ENCODE measurements at places on chromosomes 3 and 15. TPM values are rescaled to one million over a fixed set of nuclear protein-coding genes. Genes with fewer than 3 reads are reported as not detected.

DNA sequence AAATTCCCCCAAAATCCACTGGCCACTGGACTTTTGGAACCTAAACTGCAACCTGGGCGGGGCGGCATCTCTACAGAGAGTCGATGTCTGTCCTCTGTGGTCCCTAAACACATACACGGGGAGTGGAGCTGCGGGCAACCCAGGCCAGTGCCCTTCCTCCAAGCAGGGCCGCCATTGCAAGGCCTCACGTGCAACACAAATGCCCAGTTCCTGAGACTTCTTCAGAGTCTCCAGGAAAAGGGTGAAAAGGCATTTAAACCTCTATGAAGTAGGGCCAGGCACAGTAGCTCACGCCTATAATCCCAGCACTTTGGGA lies 4.9 kb downstream of the MUC4 start:
- no peaks in the 10 kb centered on the region for H3K36me3 ChIP-seq
- H3K27me3 ChIP-seq: no peaks in the 10 kb centered on the region
- no peak for DNase-seq

- no peaks in the 10 kb centered on the region for H3K4me1 ChIP-seq
- no peak overlapping the region for H3K4me3 ChIP-seq
- no peak for DNase-seq
- H3K27ac ChIP-seq: no peak overlapping the region
- no peaks in the 10 kb centered on the region for H3K27me3 ChIP-seq
Measured at GRCh38 chr3:78804251-78805037, 963.4 kb downstream of the ROBO1 start.

The ERICH6 gene
- total RNA-seq: not detected

The PP2D1 gene
- total RNA-seq: not detected

DNA sequence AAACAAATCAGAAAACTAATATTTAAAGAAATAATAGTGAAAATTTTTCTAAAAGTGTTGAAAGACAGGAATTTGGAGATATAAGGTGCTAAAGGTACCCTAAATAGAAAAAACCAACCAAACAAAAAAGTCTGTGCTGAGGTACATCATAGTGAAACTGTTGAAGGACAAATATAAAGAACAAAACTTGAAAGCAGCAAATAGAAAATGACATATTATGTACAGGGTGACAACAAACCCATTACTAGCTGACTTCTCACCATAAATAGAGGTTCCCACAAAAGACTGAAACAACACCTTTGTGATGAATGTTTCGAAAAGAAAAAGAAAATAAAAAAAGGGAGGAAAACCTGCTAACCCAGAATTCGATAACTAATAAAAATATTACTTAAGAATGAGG lies 502.5 kb upstream of the NECTIN3 start:
- no peaks in the 10 kb centered on the region for H3K4me1 ChIP-seq
- H3K27me3 ChIP-seq: no peaks in the 10 kb centered on the region
- H3K27ac ChIP-seq: no peak overlapping the region
- no peak for DNase-seq
- H3K36me3 ChIP-seq: no peaks in the 10 kb centered on the region
- no peak overlapping the region for H3K4me3 ChIP-seq

DNA sequence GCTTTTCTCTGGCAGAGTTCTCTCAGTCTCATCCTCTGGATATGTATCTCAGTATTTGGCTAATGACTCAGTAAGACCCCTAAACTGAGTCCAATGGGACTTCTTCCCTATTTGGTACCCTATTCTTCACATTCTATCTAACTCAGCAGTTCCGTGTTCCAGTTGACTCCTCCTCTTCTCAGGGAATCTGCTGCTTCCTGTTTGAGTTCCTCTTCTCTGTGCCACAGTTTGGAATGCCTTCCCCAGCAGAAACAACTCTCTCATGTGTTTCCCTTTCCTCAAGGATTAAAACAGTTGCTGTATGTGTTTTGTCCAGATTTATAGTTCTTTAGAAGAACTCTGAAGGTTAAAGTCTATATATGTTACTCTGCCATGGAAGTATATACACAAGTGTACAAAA lies 344.0 kb upstream of the RARB start:
- DNase-seq: no peak
- H3K36me3 ChIP-seq: no peaks in the 10 kb centered on the region
- H3K27me3 ChIP-seq: no peaks in the 10 kb centered on the region
- H3K4me1 ChIP-seq: no peaks in the 10 kb centered on the region
- no peak overlapping the region for H3K27ac ChIP-seq

The ESYT3 gene
- 0.07 TPM for total RNA-seq

Measured in CD8-positive, alpha-beta memory T cell (primary cell).